ENCODE measurements at places on chromosomes 3 and 15.

DNA sequence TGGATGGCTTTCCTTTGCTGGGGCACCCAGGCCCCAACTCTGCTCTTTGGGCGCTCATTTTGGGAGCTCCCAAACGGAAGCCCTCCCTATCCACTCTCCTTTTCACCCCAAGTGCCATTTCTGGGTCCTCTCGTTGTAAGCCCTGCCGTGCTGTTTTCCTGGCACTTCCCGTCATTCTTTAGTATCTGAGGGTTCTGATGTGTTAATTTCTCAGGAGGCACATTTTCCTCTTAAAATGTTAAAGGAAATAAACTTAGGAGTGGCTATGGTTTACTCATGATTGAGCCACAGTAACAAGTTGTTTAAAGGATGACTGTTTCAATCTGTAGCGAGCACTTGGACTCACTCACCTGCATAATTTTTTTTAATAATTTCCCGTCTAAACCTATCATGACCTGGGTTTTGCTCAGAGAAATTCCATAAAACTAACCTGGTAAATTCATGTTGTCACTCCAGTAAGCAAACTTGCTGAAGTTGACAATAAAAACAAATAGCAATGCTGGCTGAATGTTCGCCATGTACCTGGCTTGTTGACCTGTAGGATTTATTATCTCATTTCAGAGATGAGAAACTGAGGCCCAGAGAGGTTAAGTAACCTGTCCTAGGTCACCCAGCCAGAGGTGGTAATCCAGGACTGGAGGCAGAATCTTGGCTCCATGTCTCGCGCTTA, 10.6 kb downstream of the ALDH1A3 start:
- DNase-seq: no peak

DNA sequence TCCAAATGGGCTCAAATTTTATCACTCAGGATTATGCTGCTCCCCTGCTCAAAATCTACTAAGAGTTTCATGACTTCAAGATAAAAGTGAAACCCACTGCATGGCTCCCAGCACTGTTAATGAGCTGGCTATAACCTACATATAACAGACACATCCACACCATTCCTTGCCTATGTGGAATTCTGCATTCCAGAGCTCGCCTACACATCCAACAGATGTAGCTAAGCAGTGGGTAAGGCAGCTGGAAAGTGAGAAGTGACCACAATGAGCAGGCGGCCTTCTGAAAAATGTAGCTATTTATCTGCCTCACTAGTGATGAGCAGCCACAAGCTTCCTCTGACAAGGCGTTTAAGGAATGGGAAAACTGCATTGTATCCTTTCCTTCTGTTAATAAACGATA, 92.0 kb upstream of the TRIM42 start:
- no peak for DNase-seq

GRCh38 chr3:59446775-59447465, 397.1 kb upstream of the CFAP20DC start:
- no peak for DNase-seq

- no peak for DNase-seq
Observed at GRCh38 chr3:171881251-171881650, 38.1 kb downstream of the TMEM212 start.

- DNase-seq: no peak
Observed at GRCh38 chr3:96538186-96538585, 276.2 kb upstream of the EPHA6 start.

DNA sequence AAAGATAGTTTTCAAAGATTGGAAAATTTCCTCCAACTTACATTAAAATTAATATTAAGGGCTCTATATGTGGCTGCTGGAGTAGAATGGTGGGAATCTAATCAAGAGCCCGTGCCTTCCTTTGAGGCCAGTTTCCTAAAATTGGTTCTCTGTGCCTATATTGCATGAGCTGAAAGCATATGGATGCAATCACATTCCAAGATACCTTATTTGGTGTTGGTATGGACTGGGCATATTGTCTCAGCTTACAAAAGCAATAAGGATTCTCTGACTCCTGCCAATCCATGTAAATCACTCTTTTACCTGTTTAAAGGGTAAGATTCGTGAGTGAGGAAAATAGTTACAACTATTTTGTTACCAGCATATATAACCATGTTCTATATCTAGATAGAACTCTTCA, 111.6 kb downstream of the GREM1 start:
- DNase-seq: no peak

Measured in psoas muscle (tissue), 8 donors.